Tibial nerve (tissue), 4 donors: ENCODE measurements at places on chromosomes 4 and X.

GRCh38 chr4:4534515-4535145 lies 7.2 kb downstream of the STX18 start:
- H3K4me1 ChIP-seq = no peaks in the 10 kb centered on the region
- H3K27ac ChIP-seq = no peak overlapping the region
- no peak for DNase-seq
- no peak overlapping the region for H3K4me3 ChIP-seq
- no peaks in the 10 kb centered on the region for H3K27me3 ChIP-seq

GRCh38 chr4:11446155-11446811 lies 17.6 kb upstream of the HS3ST1 start:
- H3K27me3 ChIP-seq = no peaks in the 10 kb centered on the region
- no peaks in the 10 kb centered on the region for H3K36me3 ChIP-seq
- H3K4me1 ChIP-seq = peaks cover 12% of the 10 kb centered on the region
- DNase-seq = no peak
- no peak overlapping the region for H3K4me3 ChIP-seq

- no peak overlapping the region for H3K4me3 ChIP-seq
- H3K4me1 ChIP-seq = no peaks in the 10 kb centered on the region
- H3K36me3 ChIP-seq = no peaks in the 10 kb centered on the region
- no peak overlapping the region for H3K27ac ChIP-seq
- H3K27me3 ChIP-seq = no peaks in the 10 kb centered on the region
These were observed 151.7 kb upstream of the CXCL13 start for GRCh38 chr4:77453911-77454310.

GRCh38 chrX:20547611-20548051 lies 280.9 kb upstream of the RPS6KA3 start:
- no peak overlapping the region for H3K4me3 ChIP-seq
- H3K27me3 ChIP-seq = no peaks in the 10 kb centered on the region
- H3K4me1 ChIP-seq = no peaks in the 10 kb centered on the region

DNA sequence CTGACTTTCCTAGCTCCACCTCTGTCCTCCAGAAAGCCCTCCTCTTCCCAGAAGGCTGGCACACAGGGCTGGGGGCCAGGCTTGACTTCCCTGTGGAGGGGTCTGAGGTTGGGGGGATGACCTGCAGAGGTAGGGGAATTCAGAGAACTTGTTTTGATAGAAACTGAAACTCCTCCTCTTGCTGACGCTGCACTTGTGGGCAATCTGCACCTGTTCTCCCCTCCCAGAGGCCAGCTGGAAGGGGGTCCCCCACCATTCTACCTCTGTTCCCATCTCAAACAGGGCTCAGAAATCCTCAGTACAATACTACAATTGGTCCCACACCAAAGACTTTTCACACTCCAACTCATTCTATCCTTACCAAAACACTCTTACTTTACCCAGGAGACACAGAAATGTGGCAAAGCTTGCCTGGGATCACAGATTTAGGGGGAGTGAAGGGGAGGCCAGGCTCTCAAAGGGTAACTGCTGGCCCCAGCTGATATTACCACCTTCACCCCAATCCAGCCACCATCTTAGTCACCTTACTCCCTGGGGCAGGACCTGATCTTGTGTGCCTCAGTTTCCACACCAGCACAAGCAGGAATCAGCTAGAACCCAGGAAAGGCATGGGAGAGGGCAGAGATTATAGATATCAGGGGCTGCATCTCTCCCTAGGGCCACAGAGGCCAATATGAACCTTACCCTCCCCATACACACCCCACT lies 18.5 kb downstream of the OTUD5 start:
- H3K4me1 ChIP-seq = peaks cover 40% of the 10 kb centered on the region
- DNase-seq = no peak
- H3K27ac ChIP-seq = no peak overlapping the region
